Activated T-helper 9 cell treated with anti-CD3 and anti-CD28 coated beads, Interleukin-2, amount 50 U/mL, for 16 hours (primary cell): ENCODE measurements at places on chromosomes 11 and 22.
A peak's percentile ranks its signal among the peaks of the same experiment; 100 is the strongest.

- DNase-seq = no peak
Measured at GRCh38 chr11:113440816-113441215, 34.4 kb downstream of the DRD2 start.

- no peak for DNase-seq
Measured at GRCh38 chr11:60762851-60763691, 6.4 kb downstream of the MS4A15 start.

DNA sequence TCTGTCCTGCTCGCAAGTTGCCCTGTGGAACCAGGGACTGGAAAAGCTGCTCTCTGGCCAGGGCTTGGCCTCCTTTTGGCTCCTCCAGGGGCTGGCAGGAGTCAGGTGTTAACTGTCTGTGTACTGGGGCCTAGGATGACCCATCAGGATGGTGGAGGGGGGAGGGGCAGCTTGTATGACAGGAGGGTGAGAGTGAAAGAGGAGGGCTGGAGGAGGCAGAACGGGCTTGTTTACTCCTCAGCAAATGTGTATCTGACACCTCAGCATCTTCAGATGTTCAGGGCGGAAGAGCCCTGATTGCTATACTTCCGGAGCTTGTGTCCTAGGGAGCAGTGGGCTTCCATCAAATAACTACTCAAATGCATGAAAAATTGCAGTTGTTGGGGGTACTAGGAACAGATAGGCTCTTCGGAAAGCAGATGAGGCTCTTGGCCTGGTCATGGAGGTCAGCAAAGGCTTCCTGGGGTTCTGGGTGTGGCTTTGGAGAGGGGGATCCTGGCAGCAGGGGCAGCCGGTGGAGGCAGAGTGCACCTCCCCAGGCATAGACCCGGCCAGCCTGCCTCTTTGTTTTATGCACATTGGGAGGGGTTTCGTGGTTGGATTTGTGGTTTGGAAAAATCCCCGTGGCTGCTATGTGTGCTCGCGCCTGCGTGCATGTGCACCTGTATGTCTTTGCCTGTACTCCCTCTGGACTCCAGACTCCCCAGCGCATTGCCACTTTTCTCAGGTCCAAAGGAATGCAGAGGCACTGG lies 31.2 kb downstream of the CD82 start:
- peak; percentile 51 for DNase-seq

DNA sequence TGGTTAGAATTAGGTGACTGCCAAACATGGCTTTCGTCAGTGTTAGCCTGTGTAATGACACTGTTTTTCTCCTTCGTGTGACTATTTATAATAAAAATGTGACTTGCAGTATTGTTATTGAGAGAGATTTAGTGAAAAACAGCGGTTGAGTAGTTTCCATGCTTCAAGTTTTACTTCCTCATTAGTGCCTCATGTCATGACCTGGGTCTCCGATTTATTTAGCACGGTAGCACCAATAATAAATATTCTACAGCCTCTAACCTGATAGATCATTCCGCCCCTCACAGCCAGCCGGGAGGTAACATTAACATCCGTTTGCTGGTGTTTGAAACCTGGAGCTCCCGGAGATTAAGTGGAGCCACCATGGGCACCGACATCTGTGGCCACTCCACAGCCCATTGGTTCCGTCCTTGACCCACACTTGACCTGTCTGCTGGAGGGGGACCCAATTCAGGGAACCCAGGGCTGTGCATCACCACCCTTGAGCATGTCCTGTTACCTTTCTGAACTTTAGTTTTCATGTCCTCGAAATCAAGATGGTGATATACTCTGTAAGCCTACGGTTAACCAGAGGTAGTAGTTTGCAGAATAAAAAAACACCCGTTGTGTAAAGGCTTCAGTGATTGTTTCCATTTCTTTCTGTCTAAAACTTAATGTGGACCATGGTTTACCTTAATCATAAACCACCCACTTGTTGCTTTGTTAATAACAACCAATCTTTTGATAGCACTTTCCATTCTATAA lies 104.1 kb downstream of the ATXN10 start:
- no peak for DNase-seq

- no peak for DNase-seq
Measured at GRCh38 chr11:39190751-39191150, 2268.7 kb downstream of the LRRC4C start.

GRCh38 chr11:76797341-76798201 lies 14.4 kb downstream of the TSKU start:
- DNase-seq = no peak

DNA sequence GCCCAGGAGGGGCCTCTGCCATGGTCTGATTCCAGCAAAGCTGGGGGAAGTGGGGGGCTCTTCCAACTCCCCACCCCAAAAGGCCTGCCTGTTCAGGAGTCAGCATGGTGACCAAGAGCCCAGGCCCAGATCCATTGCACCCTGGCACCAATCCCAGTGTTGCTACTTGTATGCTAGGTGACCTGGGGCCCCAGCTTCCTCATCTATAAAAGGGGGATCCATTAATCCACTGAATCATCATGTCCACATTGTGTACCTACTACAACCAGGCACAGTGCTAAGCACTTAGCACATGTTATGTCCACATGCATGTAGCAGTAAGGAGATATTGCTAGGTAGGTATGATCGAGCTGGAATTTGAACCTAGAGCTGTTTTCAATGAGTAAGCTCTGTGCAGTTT lies 2.0 kb downstream of the SYT12 start:
- DNase-seq = no peak

- no peak for DNase-seq
Measured at GRCh38 chr22:40855979-40856512, 393 bp downstream of the ST13 start.

DNA sequence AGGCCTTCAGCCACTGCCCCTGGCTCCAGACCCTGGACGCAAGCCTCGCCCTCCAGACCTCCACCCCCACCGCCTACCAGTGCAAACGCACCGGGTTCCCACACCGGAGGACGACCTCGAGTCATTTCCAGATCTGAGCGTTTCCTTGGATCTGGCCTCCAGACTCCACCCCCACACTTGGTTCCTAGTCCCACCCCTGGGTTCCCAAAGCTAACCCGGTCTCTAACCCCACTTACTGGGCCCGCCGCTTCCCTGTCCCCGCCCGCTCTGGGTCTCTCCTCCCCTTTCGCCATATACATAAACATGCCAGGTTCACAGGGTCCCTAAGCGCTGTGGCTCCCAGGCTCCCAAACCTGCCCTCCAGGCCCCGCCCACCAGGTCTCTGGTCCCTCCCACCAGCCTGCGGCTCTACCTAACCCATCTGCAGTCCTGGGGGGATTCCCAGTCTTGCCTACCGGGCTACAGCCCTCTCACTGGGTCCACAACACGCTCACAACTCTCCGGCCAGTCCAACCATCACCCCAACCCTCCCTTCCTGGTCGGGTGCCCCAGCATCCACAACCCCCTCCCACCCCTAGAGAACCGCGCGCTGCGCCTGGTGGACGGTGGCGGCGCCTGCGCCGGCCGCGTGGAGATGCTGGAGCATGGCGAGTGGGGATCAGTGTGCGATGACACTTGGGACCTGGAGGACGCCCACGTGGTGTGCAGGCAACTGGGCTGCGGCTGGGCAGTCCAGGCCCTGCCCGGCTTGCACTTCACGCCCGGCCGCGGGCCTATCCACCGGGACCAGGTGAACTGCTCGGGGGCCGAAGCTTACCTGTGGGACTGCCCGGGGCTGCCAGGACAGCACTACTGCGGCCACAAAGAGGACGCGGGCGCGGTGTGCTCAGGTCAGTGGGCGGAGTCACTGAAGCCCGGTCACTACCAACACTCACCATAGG lies 36.7 kb downstream of the CD6 start:
- DNase-seq = no peak

DNA sequence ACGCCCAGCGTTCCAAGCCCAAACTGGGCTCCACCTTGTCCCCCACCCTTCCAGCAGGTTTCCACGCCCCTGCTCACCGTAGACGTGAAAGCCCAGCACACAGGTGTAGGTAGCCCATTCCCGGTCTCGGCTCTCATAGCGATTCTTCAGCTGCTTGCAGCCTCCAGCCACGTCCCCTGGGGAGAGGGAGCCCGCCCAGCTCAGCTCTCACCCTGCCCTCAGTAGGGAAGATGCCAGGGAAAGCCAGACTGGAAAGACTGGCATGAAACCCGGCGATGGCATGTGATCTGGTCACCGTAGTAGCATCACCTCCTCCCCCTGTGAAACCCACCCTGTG lies 1.4 kb upstream of the MTA2 start:
- no peak for DNase-seq

DNA sequence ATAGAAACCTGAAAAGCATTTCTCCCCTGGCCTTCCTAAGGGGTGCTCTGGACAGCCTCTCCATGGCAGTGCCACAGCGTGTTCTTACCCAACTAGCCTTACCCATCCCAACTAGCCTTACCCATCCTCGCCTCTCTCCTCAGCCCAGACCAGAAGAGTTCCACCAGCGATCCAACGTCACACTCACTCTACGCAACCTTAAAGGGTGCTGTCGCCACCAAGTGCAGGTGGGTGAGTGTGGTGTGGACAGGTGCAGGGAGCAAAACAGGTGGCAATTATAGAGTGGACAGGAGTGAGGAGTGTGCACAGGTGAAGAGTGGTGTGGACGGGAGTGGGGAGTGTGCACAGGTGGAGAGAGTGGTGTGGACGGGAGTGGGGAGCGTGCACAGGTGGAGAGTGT lies 17.8 kb downstream of the TMEM121B start:
- no peak for DNase-seq

DNA sequence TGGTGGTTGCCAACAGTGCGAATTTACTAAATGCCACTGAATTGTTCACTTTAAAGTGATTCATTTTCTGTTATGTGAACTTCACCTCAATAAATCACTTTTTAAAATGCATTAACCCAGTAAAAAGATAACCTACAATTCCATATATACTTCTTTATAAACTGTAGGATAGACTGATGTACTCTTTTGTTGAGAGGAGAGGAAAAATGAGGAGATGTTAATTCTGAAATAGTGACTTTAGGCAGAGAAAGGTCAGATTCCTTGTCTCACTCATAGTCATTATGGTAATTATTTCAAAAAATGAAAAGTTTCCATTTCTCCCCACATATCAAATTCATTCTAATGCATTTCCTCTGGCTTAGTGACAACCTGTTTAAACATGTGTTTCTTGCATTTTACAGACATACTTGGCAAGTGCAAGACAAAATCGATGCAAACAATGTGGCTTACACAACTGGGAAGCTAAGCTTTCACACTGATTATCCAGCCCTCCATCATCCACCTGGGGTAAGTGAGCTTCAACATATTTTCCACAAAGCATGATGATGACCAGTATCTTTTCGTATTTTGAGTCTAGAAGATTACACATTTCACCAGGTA lies 74.5 kb downstream of the BBOX1 start:
- no peak for DNase-seq

DNA sequence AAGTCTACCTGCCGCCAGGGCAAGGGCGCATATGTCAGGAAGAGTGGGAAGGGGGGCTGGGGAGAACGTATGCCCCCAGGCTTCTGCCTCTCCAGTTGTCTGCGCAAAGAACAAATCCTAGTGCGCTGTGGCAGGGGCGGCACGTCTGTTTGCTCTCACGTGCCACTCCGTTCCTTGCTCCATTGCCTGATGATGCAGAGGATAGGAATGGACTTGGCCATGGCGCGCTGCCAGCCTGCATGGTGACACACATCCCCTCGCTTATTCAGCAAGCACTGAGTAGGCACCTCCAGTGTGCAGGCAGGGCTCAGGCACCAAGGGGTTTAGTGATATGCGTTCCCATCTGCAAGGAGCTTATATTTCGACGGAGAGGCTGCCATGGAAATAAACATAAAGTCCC lies 45.4 kb upstream of the SLC22A12 start:
- no peak for DNase-seq

DNA sequence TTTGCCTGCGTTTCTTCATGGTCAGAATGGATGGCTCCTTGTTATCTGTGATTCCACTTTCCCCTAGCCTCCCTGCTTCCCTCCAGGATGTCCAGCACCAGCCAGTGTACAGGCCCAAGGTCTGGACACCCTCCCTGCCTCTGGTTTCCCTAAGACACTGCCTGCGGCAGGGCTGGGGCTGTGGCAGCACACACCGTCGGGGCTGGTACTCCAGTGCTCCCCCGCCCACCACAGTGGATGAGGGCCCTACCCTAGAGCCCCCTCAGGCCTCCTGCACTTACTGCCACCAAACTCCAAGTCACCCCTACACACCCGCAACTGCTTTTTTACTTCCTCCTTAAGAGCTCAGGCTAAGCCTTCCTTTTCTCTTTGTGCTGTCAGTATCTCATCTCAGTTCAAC lies 28.9 kb downstream of the ZNF214 start:
- no peak for DNase-seq

- DNase-seq = no peak
Measured at GRCh38 chr22:22815397-22816170, 72.0 kb upstream of the IGLL5 start.

DNA sequence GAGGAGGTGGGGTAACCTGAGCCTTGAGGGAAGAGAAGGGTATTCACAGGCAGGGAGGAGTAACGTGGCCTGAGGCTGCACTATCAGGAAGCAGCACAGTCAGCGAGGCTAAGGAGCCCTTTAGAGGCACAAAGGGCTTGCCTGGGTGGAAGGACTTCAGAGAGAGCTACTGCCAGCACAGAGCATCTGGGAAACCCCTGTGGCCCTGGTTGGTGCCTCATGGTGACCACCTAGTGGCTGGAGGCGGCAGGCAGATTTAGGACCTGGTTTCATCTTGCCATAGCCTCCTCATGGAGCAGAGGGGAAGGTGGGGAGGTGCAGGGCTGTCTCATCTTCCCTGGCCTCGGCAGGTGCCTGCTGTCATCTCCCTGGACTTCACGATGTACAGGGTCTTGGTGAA lies 64.5 kb downstream of the MPPED1 start:
- DNase-seq = no peak

DNA sequence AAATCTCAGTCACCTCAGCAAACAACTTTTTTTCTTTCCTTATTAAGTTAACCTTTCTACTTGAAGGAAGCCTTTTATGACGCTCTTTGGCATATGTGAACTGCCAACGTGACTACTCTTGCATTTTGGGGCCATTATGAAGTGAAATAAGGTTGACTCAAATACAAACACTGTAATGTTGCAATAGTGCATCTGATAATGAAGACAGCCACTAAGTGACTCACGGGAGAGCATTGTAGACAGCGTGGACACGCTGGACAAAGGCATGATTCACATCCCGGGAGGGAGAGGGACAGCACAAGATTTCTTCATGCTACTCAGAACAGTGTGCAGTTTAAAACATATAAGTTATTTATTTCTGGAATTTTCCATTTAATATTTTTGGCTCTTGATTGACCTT lies 560.8 kb downstream of the ETS1 start:
- DNase-seq = no peak

- DNase-seq = no peak
Measured at GRCh38 chr11:117993988-117994745, 8.0 kb downstream of the IL10RA start.

GRCh38 chr22:40417041-40417440 lies 46.6 kb downstream of the SGSM3 start:
- DNase-seq = no peak
